ENCODE measurements at places on chromosomes 11 and 22.

DNA sequence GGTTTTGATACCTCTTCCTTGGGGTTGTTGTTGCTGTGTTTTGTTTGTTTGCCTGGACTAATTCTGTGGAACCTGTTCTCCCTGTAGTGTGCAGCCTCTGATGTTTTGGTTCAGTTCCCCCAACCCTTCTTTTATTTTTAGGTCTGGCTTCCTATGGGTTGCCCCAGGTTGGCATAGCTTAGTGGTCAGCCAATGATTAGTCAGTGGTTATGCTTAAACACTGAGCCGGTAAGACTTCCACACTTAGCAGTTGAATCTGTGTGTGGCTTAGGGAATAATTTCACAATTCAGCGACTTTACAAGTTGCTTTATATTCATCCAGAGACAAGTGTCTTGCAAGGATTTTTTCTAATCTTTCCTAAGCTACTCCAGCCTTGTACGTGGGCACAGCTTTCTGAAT, 78.6 kb upstream of the CLPB start:
- DNase-seq: no peak

DNA sequence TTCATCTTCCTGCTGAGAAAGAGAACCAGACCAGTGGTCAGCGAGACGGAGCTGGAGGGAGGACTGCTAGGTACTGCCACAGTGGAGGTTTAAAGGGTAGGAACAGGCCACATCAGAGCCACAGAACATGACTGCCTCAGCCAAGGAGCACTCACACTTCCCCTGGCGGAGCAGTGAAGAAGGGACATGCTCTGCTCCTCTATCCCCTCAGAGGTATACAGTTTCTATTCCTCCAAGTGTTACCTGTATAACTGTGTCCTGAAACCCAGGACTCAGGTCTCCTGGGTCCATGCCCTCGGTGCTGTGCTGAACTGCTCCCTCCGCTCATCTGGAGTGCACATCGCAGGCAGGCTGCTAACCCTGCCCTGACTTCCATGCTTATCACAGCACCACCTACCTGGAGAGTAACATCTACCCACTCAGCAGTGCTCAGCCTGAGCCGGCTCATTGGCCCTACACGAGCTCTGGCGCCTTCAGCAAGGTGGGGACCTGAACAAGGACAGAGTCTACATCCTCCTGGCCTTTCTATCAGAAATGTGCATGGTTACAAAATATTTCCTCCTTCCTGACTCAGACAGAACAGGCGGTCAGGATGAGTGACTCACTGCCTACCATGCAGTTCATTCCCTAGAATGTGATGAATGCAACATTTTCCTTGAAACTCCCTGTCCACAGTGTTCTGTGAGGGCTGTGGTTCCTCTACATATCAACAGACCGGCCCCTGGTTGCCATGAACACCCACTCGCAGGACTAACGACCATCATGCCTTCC, 52.9 kb downstream of the C11orf58 start:
- peak; percentile 84 for DNase-seq

- DNase-seq: peak; percentile 81
These were observed 9.8 kb downstream of the ARRB1 start for GRCh38 chr11:75341612-75342011.

DNA sequence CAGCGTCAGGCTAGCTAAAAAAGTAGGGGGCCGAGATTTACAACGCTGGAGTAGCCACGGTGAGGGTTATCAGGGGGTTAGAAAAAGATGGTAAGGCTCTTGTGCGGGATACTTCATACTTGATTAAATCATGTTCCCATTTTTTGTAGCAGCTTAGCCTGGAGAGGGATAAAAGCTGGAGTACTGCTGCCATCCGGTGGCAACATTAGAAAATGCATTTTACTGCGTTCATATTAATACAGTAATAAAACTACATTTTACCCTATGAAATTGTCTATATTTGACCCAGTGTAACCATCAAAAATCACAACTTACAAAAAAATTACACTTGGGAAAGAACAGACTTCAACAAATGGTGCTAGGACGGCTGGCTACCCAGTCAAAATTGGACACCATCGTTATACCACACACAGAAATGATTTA, 17.3 kb downstream of the RPUSD4 start:
- peak; percentile 79 for DNase-seq

DNA sequence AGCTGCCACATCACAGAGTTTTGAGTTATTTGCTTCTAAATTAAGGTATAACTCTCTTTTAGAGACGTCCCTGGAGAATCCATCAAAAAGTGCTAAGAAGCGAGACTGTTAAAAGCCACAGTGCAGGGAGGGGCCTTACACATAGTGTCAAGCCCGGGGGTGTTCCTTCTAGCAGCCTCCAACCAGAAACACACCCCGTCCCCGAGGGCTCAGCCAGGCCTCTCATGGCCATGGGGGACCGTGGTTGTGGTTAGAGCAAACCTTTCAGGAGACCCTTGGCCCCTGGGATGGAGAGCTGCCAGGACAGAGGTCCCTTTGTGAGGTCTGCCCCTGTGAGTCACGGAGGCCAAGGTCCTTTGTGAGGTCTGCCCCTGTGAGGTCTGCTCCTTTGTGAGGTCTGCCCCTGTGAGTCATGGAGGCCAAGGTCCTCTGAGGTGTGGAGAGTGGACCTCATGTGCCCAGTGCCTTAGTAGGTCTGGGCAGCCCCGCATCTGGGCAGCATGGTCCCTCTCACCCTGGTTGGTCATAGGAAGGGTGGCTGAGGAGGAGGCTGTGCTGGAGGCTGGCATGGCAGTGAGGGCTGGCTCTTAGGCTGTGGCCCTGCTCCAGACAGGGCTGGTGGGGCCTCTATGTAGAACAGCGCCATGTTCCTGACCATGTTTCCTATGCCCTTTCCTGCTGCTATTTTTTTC, 5.4 kb downstream of the GNAZ start:
- no peak for DNase-seq

- DNase-seq: no peak
These were observed 844 bp downstream of the APOL6 start for GRCh38 chr22:35649026-35649553.

DNA sequence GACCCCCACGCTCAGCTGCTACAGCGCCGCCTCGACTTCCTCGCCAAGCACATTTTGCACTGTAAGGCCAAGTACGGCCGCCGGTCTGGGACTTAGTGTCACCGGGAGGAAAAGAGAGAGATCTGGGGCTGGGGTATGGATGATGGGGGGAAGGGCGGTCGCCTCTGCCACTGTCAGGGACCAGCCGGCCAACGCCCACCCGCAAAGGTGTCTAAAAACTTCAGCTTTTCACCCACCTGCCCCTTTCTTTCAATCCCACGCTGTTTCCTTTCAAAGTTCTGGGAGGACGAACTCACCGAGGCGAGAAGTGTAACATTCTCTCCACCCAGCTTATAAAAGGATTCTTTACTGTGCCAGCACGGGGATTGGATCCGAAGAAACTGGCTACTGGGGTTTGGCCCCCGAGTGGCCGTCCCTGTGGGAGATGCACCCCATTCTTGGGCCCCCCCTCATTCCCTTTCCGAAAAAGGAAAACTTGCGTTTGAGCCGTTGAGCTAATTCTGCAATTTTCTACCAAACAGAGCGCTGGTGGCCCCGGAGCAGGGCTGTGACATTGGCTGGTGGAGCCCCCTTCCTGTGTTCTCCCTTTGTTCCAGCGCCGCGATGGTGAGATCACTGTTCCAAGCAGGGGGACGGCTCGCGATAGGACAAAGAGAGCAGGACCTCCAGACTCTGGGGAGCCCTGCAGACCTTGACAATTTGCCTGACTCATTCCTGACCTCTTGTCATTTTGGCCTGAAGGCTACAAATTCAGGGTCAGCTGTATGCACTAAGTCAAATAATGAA, 1.8 kb downstream of the FJX1 start:
- DNase-seq: no peak

DNA sequence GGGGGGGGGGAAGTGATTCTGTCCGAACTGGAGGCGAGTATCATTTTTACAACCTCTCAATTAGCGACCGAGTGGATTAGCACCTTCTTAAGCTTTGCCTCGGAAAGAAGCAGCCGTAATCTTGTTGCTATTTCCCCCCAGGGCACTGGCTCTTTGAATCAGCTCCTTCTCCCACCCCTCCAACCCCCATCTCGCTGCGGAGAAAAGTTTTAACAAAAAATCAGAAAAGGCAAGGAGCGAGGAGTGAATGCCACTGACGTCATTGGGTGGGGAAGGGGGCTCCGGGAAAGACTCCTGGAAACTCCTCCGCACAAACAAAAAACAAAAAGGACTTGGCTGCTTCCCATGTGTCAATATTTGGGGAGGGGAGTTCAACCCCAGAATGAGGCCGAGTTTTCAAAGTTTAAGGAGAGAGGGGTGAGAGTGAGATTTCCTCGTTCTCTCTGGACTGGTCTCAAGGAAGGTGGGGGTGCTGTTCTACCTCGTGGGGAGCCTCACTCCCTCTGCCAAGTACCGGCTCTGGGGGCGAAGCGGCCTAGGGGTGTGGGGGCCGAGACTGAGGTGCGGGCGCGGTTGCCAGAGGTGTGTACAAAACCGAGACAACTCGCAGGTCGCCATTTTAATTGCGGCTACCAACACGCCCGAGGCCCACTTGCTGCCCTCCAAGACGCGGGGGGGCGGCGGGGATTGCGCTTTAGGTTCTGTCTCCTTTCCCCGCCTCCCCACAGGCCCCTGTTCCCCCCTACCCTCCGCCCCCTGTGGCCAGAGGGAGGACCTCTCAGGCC, 2.5 kb upstream of the PAX6 start:
- no peak for DNase-seq

- DNase-seq: no peak
These were observed 315.2 kb downstream of the BLID start for GRCh38 chr11:121800731-121801393.

DNA sequence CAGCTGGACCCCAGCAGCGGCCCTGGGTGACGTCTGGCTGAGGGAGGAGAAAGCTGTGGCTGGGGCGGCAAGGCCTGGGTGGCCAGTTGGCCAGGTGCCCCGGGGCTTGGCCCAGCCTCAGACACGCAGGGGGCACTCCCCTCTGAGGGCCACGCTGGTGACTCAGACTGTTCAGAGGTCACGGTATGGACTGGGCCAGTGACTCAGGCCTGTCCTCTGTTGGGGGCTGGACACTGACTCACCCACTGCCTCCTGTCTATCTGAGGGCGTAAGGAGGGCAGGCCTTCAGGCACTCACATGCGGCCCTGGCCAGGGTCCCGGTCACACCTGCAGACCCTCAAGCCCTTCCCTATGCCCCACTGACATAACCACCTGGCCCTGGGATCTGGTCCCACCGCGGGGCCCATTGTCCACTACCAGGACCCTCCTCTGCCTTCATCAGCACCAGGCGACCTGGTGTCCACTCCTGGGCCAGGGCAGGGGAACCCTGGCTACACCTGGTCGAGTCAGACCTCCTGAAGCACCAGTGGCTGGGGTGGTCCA, 3.7 kb upstream of the MUC5AC start:
- peak; percentile 60 for DNase-seq
